Cardiac fibroblast (primary cell): ENCODE measurements at places on chromosomes 2 and 18.

DNA sequence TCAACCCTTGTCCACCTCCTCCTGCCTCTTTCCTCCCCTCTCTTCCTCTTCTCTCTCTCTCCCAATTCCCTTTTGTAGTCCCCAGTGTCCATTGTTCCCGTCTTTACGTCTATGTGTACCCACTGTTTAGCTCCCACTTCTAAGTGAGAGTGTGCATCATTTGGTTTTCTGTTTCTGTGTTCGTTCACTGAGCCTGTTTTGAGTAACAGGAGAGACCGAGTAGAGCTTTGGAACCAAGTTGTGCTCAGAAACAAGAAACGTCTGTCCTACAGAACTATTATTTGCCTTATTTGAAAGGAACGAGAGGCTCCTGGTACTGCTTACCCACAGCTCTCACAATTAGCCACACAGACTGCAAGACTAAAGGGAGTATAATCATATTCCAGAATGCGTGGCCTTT, 50.1 kb upstream of the MAPRE2 start:
- no peak for DNase-seq

GRCh38 chr2:36572719-36573059, 25.3 kb downstream of the FEZ2 start:
- no peak for DNase-seq

- DNase-seq: no peak
Measured at GRCh38 chr18:36582988-36583745, 245.6 kb downstream of the TPGS2 start.

- no peak for DNase-seq
Measured at GRCh38 chr18:5543036-5543680, 639 bp downstream of the EPB41L3 start.

DNA sequence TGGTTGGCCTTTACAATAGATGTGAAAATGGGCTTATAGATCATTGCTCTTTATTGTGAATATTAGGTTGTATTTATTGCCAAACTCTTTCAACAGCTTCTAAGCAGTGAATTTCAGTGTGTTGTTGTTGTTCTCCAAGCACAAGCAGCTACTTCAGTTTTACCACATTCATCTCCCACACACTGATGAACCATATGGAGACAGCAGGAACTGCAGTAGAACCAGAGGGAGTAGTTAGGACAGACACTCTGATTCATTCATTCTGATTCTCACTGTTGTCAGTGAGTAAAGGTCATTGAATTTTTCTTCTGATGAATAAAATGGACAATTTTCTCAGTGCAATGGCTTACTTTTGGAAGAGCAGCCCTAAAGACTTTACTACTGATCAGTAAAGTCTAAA, 40.2 kb downstream of the CCDC74A start:
- peak; percentile 3 for DNase-seq

DNA sequence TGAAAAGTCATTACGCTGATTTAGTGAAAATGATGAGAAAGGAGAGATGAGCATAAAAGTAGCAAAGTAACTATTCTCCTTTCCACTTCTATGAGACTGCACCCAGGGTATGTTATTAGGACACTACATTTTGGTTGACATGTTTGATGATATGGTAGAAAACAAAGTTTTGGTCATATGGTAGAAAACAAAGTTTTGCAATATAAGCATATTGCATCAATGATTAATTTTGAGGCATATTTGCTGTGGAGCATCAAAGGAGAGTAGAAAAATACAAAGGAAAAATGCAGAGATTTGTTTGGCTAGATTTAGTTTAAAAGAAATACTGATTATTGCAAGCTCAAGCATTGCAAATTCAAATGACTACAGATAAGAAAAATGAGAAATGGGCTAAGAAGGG, 182.1 kb downstream of the KCNH7 start:
- DNase-seq: no peak

DNA sequence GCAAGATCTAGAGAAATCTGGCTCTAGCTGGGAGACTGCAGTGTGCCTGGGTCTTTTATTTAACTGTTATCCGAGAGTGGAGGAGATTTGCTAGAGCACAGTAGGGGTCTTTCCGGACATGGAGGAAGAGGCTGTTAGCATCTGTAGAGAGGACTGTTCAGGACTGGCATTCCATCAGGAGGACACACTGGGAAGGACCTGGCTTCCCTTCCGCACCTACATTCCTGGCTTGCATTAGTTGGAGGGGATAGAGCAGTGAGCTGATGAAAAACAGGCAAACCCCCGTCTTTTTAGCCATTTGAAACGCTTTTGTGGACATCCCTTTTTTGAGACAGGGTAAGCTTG, 874 bp upstream of the PIEZO2 start:
- DNase-seq: no peak

DNA sequence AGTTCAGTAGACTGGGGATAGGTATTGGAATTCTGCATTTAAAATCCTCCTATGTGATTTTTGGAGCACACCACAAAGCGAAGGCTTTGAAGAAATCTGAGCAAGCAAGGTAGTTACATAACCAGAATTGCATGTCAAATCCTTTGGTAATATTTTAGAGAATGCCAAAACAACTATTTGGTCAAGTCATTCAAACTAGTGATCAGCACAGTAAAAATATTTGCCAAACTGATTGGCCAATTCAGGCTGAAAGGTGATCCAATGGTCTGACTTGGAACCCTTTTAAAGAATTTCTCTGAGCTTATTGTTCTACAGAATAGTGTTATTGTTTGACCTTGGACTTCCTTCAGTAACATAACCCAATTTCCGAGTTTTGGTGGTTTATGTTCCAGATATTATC, 214.2 kb upstream of the ETAA1 start:
- no peak for DNase-seq

DNA sequence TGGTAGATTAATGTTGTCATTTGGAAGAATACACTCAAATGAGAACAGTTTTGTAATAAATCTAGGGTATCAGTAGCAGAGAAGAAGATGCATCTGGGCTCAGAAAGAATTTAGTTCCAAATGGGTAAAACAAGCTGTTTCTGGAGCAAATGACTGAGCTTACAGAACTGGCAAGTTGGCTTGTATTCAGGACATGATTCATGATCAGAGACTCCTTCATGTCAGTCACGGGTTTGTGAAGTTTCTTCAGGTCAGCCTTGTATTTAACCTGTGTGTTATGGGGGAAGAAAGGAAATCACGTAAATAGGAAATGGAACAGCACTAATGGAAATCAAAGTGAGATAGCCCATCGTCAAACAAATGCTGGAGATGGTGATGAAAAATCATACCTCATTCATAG, 109.1 kb downstream of the RIF1 start:
- peak; percentile 37 for DNase-seq

DNA sequence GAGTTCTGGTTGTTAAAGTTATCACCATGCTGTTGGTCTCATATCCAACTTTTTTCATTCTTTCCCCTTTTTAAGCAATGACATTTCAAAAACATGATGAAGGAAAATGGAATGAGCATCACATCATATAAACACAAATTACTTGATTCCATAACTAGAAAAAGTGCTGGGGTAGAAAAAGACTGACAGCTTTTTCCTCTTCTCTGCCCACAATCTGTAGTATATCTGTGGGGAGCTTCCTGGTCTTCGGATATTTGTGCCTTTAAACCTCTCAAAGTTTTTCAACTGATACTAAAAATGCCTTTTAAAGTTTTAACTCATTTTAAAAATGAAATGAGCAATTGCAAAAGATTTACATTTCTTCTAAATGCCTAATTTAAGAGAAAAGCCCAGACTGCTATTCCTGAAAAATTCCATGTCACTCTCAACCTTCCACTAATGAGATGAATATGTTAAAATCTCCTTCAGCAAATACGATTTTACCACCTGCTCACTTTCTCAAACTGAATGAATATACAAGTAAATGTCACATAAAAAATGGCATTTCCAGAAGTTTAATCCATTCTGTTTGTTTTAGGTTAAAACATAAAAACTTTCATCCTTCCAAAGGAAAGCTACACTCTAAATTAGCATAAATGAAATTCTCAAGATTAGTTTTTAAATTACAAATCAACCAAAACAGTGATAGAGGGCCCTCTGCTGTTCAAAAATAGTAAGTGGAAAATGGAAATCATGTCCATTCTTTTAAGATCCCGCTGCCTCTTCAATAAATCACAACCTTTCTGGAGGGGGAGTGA, 2.1 kb downstream of the DNAH7 start:
- DNase-seq: peak; percentile 48

GRCh38 chr2:175154661-175155082, 13.3 kb downstream of the ATF2 start:
- DNase-seq: peak; percentile 74

DNA sequence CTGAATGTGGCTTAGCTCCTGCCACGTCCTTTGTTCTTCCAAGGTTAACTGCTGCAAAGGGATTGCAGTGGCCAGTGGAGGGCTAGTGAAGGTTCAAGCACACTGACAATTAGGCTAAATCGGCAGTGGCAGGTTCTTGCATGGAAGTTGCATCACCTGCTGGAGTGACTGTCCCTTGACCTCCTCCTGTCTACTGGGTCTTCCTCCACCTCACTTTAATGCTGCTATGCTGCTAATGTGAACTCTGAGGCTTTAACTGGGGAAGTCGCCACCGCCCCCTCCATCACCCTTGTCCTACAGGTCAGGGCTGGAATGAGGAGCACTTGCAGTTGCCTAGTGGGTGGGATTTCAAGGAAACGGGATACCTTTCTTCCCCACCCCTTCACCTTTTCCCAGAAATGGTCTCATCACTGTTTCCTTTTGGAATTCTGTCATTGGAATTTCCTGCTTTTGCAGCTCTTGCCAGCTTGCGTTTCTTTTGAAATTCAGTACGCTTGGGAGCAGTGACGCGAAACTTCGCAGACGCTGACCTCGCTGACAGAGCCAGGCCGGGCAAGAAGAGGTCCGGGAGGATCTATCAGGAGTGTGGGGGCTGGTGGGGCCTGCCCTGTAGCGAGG, 150.3 kb downstream of the SH3RF3 start:
- peak; percentile 34 for DNase-seq

GRCh38 chr2:64251497-64252250, 107.5 kb upstream of the PELI1 start:
- no peak for DNase-seq

GRCh38 chr2:147614471-147614870, 230.4 kb upstream of the ACVR2A start:
- DNase-seq: no peak

DNA sequence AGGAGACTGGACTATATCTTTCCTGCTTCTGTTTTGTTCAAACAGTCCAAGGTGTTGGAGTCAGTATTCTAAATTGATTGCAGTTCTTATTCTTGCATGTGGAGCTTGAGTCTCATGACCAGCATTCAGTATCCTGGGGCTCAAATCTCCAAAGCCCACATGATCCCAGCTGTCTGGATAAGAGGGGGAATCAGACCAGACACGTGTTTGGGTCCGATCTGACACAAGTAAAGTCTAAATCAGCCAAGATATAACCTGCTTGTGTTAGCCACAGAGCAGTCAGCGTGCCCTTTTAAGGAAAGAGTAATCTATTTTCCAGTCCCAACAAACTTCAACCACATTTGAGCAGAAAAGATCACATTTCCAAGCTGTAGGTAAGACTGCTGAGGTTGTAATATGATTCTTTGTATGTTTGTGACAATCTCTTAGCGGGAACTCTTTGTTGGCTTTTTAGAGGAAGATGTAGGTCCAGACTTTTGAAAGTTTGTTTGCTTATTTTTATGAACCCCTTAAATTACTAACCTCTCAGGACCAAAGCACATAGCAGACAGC, 334.6 kb downstream of the SLC4A3 start:
- no peak for DNase-seq

GRCh38 chr2:54559593-54560145, 103.5 kb downstream of the SPTBN1 start:
- DNase-seq: peak; percentile 87

GRCh38 chr2:235084424-235084823, 132.6 kb downstream of the SH3BP4 start:
- DNase-seq: no peak

GRCh38 chr2:192070099-192070498, 124.6 kb downstream of the TMEFF2 start:
- DNase-seq: peak; percentile 15

DNA sequence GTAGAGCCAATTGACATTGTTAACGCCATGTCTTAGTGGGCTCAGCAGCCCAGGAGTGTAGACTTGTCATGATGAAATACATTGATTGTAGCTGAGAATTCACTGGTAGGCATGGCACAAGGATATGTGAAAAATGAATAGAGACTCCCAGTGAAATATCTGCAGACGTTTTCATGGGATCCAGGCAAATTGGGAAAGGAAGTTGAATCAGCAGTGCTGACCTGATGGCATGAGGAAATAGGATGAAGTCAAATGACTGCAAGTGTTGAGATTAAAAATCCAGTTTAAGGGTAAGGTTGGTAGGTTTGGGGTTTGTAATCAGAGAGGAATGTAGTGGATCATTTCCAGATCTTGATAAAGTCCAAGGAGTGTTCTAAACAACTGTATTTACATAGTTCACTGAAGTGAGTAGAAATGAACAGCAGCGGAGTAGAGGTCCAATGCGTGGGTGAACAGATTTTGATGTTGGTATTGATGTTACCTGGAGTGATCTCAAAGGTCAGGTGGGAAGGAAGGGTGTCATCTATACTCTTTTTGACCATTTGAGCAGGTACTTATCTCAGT, 24.6 kb downstream of the INSIG2 start:
- DNase-seq: peak; percentile 54

DNA sequence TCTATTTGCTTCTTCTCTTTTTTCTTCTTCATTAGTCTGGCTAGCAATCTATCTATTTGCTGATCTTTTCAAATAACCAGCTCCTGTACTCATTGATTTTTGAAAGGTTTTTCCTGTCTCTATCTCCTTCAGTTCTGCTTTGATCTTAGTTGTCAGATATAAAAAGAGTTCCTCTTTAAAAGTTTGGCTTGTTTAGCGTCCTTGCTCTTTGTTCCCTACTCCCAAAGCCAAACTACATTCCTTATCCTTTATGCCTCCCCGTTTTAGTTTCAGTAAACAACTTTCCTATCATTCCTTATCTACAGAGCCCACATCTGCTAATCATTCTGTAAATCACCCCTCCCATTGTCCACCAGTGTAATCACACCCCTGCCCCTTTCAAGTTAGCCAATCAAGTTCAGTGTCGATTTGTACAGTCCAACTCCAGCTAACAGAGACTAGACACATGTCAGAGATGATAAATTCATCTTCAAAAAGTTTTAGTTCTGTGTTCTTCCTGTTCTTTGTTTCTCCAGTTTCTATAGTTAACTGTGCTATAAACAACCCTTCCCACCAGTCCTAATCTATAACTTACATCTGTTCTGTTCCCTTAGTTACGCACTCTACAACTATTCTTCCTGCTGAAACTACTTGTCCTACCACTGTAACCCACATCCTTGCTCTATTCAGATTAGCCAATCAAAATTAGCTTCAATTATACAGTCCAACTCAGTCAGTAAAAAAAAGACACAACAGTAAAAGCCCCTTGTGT, 44.4 kb downstream of the TFPI start:
- DNase-seq: no peak

DNA sequence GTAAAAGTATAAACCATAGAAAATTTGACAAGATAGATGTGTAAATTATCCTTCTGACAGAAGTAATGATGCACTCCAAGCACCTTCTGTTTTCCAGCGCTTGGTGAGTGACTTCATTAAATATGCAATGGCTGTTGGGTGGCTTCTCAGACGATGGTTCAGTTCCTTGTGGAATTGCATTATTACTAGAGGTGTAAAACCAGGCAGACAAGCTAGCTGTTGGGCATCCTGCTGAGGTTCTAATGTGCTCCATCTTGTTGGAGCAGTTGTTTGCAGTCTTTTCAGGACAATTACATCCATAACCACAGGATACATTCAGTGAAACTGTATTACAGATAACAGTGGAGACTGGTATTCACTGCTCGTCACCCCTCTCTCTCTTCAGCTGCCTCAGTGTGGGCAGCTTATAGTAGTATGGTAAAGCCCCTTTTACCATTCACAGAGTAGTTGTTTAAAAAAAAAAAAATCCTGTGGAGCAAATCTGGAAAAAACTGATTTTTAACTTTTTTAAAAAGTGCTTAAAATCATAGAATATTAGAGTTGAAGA, 143.5 kb downstream of the AGPS start:
- DNase-seq: no peak
